Neural progenitor cell (in vitro differentiated cells): ENCODE measurements at places on chromosomes 16 and 17. TPM values are rescaled to one million over a fixed set of nuclear protein-coding genes. Genes with fewer than 3 reads are reported as not detected.

DNA sequence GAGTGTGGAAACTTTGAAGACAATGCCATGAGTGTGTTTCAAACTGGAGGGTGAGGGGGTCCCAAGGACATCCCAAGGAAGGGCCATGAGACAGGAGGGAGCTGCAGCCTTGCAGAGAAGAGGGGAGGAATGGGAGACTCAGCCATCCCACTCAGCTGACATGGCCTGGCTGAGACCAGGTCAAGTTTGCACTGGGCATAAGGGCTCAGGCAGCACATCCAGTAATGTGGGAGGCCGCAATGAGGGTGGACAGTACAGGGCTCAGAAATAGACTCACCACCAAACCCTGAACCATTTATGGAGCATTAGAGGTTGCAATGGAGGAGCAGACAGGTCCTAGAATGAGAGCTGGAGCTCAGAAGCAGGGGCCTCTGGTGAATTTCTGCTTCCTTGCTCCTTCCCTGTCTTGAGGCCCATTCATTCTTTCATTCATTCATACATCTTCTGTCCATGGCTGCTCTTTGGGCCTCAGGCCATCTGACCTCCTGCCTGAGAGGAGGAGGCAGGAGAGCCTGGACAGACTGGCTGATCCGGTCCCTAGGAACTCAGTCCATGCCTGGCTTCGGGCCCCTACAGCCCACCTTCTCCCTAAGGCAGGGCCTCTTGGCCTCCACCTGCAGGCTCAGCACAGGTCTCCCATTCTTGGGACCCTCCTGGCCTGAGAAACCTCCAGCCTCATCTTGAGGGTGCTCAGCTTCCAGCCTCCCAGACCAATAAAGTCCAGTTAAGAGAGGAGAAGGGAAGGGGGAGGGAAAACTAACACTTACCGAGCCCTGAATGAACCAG is 70.5 kb upstream of the CDH5 start:
- no peak overlapping the region for H3K4me3 ChIP-seq
- no peaks in the 10 kb centered on the region for H3K27me3 ChIP-seq
- DNase-seq = no peak
- H3K4me1 ChIP-seq = peaks cover 5% of the 10 kb centered on the region
- H3K36me3 ChIP-seq = no peaks in the 10 kb centered on the region

DNA sequence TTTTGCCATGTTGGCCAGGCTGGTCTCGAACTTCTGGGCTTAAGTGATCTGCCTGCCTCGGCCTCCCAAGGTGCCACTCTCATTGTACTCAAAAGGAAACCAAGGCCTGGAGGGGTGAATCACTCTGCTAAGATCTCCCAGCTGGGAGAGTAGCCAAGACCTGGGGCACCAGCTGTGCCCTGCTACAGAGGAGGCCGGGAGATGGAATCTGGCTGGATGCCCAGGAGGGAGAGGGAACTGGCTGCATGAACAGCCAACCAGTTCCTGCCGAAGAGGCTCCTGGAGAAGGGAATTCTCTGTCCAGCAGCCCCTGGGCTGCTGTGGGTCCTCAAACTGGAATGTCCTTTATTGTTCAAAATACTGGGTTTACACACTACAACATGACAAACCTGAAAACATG is 238.7 kb upstream of the CIBAR2 start:
- peaks cover 23% of the 10 kb centered on the region for H3K4me1 ChIP-seq
- H3K27ac ChIP-seq = no peak overlapping the region
- no peak overlapping the region for H3K4me3 ChIP-seq

DNA sequence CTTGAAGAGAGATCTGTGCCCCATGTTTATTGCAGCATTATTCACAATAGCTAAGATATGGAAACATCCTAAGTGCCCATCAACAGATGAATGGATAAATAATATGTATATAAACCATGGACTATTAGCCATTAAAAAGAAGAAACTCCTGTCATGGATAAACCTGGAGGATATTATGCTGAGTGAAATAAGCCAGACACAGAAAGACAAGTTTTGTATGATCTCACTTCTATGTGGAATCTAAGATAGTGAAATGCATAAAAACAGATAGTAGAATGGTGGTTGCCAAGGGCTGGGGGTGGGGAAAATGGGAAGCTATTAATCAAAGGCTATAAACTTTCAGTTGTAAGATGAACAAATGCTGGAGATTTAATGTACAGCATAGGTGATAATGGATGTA is 19.9 kb upstream of the HEATR6 start:
- peaks cover 7% of the 10 kb centered on the region for H3K4me1 ChIP-seq
- H3K36me3 ChIP-seq = no peaks in the 10 kb centered on the region
- H3K27ac ChIP-seq = no peak overlapping the region
- H3K4me3 ChIP-seq = no peak overlapping the region

DNA sequence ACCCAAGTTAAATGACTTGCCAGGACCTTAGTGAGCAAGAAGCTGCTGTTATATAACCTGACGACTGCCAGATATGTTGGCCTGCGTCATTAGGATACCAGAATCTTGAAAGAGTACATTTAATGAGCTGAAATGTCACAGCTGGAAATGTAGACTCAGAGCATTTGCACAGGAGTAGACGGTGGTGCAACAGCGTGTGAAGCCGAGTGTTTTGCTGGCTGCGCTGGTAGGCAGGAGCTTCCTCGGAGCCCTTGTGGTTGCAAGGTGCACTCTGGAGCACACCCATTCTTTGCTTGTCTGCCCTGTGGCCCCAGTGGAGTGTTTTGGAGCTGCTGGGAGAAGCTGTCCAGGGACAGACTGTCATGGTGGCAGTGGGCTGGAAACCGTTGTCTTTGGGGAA is 79.3 kb downstream of the BANP start:
- no peaks in the 10 kb centered on the region for H3K27me3 ChIP-seq
- no peak overlapping the region for H3K27ac ChIP-seq

Gene ICAM2
- total RNA-seq = not detected in 2 replicates

Gene C16orf92
- total RNA-seq = not detected in 2 replicates
